ENCODE measurements at places on chromosomes 2 and 18.

DNA sequence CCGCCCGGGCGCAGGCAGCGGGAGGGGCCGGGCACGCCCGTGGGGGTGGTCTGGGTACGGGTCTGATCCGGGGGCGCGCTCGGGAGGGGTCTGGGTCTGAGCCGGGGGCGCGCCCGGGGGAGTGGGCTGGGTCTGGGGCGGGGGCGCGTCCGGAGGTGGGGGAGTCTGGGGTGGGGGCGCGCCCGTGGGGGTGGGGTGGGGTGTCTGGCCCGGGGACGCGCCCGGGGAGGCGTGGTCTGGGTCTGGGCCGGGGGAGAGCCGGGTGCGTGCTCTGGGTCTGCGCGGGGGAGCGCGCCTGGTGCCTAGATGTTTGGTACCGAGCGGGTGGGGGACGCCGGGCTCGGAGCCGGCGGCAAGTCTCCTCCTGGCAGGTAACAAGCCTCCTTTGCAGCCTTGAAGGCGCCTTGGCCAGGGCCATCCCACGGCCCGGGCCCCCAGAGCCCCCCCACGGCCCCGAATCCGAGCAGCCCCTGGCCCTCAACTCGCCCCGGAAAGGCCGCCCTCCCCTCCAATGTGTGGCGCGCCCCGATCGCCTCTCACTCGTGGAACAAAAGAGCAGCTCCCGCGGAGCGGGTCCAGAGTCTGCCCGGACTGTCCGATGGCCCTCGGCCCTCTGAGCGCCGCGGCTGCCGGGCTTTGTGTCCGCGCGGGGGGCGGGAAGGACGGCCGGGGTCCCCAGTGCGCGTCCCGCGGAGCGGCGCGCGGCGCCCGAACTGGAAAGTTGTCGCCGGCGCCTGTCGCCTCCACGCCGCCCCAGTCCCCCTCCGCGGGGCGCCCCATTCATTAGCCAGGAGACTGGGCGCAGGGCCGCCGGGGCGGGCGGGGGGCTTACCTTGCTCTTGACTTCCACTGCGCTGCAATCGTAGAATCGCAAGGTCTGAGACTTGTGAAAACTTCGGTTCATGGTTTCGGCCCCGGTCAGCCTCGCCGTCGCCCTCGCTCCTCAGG is 595 bp downstream of the PARD6G start:
- DNase-seq: peak; percentile 87

DNA sequence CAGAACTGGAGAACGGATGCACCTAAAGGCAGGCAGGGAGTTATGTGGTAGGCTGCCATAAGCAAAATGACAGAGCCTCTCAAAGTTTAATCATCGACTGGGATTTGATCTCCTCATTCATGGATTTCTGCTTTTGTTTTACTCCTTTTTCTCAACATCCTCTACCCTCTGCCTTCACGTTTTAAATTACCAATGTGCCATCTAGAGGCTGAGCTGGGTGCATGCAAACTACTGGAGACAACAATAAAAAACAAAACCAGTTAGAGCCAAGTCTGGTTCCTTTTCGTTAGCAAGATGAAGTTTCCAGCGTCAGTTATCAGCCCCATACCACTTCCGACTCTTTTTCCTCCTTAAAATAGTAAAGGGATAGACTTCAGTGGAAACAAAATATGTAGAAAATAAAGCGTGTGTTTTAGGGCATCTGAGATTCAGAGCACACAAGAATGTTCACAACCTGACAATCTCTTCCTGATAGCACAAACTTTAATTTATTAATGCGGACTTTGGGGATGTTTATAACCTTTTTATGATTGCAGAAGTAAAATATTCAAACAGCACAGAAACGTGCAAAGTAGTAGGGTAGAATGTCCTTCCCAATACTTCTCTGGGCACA is 117.0 kb downstream of the LAMA1 start:
- peak; percentile 56 for DNase-seq

DNA sequence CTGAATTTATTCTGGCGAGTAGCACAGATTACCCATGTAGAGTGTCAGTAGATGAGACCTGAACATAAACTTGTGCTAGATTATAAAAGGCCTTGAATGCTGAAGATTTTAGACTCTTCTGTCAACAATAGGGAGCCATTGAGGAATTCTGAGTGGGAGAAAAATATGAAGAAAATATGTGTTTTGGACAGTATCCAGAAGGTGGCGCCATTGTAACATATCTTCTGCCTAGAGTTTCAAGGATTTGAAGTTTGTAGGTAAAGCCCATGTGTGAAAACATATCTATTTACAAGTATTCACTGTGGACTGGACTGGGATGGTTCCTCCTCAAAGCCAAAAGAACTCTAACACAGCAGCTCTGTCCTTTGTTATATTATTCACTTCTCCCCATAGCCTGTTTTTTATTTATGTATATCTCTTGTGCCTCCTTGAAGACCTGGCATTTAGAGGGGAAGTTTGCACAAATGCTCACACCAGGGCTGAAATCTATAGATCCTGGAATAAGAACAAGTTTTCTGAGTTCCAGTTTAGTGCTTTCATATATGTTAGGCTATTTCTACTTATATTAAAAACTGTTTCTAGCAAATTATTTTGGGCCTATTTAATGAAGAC is 124.9 kb downstream of the RDH14 start:
- peak; percentile 73 for DNase-seq

GRCh38 chr2:105078906-105079495 is 41.1 kb downstream of the MRPS9 start:
- peak; percentile 20 for DNase-seq

GRCh38 chr2:157592948-157593347 is 35.7 kb downstream of the ACVR1C start:
- peak; percentile 23 for DNase-seq

DNA sequence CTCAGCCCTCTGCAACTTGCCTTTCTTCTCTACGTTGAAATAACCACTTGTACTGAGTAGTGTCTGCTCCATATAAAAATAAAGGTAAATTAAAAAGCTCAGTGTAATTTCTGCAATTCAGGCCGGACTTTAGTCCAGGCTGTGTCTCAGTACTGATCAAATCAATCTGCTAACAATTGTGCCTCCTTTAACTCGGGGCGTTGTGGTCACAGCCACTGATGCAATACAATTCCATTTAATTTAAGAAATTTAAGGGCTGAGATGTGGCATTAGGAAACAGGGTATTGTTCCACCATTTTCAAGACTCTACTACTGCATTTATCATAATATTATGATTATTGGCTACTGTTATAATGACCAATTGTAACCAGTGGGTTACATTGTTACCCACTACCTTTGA is 60.0 kb upstream of the NPAS2 start:
- no peak for DNase-seq

- no peak for DNase-seq
Measured at GRCh38 chr2:59044736-59045135, 803.6 kb upstream of the FANCL start.

DNA sequence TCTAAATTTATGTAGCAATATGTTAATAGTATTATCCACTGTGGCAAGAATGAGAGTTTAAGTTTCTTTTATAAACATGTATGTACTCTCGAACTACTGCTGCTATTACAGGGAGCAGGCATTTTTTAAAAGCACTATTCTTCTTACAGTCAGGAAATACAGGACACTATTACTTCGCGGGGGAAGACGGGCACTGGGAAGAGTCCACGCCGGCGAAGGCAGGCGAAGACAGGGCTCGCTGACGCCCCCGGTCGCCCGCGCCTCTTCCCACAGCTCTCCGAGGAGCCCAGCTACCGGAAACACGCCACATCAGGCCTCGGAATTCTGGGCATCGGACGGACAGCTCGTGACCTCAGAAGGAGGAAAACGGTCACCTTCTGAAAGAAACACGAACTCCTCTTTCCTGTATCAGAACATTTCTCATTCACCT is 90.2 kb downstream of the FAM161A start:
- DNase-seq: peak; percentile 89

DNA sequence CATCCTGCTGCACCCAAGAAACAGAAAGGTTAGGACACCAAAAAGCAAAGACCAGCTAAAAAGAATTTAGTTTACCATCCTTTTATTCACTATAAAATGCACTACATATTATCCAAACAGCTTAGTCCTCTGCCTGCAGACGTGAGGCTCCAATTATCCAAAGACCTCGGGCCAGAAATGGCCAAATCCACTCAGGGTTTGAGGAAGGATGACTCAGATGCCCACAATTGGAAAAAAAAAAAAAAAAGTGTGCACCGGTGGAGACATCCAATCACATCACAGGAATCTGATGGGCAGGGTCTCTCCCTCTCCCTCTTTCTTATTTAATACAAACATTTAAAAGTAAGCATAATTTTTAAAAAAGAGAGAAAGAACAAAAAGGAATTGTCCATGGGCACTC is 65.7 kb downstream of the TRABD2A start:
- DNase-seq: no peak

DNA sequence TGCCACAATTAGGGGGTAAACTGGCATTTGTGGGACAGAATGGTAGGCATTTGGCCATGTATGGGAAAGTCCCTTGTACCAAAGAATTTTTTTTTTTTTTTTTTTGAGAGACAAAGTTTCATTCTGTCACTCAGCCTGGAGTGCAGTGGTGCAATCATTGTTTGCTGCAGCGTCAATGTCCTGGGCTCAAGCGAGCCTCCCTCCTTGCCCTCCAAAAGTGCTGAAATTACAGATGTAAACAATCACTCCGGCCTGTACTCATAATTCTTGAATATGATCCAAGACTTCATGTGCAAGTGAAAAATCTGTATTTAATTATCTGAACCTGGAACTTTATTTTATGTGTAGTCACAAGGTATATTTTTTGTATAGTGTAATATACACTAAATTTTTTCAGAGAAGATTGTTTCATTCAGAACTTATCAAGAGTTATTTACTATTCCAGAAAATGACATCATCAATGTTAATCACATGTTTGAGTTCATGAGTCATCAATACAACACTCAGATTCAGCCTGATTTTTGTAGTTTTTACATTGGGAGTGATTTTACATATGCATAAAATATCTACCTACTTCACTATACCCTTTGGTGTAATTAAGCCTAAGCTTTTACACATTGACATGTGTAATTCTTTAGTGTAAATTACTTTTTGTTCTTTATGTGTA is 138.7 kb upstream of the L3MBTL4 start:
- no peak for DNase-seq

DNA sequence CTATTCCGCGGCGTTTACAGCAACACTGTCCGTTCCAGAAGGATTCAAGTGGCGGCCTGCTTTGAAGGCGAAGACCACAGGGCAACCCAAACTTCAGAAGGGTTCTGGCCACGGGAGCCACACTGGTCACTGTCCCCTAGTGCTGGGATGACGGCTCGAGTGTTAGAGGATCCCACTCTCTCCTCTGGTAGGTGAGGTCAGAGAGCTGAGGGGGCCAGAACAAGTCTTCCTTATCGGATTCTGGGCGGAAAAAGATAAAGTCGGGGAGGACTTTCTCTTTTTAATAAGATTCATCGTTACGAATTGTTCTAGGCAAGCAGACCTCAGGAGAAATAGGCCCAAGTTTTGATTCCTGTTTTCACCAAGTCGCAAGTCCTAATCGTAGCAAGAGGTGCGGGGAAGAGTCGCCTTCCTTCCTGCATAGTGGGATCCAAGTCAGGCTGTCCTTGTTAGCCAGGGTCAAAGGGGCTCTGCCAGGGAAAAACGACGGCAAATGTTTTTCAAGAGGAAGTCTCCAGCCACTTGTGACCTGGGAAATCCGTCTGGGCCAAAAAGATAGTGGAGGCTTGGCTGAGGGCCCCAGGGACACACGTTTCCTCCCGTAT is 864 bp upstream of the MYL12A start:
- peak; percentile 23 for DNase-seq

GRCh38 chr18:36374262-36374661 is 76.7 kb downstream of the FHOD3 start:
- no peak for DNase-seq

- DNase-seq: peak; percentile 44
Measured at GRCh38 chr2:71500426-71501079, 47.2 kb downstream of the DYSF start.

DNA sequence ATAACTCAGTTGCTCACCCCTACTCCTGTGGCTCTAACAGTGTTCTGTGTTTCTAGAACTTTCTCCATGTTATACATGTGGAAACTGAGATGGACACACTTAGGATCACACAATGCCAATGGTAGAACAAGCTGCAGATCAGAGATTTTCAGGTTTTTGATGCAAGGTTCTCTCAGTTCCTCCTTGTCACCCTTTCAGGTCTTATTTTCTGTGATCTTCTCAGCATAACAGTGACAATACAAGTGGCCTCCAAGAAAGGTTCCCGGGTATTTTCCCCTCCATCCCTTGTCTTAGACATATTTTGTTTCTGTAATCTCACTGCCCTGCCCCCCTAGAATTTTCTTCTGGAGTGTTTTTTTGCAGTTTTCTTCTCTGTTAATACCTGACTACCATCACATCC is 6.2 kb upstream of the MGAT5 start:
- DNase-seq: no peak

GRCh38 chr2:148754864-148755263 is 110.3 kb downstream of the EPC2 start:
- no peak for DNase-seq

DNA sequence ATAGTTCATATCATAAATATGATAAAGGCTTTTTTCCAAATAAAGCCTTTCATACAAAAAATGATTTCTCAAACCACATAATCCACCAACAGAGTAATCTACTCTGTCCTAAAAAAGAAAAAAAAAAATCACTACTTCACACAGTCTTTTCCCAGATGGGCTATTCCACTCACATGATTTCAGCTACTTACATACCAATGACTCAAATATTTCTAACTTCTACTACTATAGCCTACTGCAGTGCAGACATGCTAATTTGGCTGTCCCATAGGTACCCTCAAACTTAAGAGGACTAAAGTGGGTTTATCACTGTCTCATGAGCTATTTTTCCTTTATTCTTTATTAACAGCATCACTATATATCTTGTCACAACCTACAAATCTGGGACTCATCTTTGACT is 57.4 kb downstream of the SLC66A3 start:
- no peak for DNase-seq

DNA sequence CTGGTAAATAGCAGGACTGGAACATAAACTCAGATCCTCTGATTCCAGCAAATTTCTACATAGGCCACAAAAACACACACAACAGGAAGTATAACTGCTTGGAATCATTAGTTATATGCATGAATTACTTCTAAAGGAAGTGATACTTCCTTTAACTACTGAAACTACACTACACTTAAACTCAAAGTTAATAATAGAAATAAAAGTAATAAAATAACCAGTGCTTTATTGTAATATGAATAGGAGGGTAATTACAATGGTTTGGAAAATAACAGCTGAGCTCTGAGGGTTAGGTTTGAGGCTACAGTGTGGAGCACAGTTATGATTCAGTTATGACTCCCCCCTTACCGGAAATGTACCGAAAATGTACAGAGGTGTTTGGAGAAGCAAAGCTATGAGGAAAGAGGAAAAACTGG is 18.5 kb upstream of the POLI start:
- peak; percentile 59 for DNase-seq

- no peak for DNase-seq
Measured at GRCh38 chr2:235569837-235570236, 76.0 kb downstream of the AGAP1 start.

GRCh38 chr2:175233135-175233719 is 51.7 kb upstream of the ATP5MC3 start:
- DNase-seq: peak; percentile 62

DNA sequence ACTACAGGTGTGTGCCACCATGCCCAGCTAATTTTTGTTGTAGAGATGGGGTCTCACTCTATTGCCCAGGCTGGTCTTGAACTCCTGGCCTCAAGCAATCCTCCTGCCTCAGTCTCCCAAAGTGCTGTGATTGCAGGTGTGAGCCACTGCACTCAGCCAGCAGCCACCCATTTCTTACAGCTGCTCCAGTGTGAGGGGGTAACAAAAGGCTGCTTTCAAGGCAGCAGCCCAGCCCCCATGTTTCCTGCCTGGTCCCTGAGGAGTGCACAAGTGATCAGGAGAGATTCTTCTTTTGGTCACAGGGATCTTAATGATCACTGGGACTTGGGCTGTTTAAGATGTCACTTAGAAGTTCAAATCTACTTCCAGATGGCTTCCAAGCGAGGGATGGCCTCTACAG is 15.2 kb upstream of the CXCR4 start:
- DNase-seq: no peak

Data from epithelial cell of esophagus (primary cell).